ENCODE measurements at places on chromosomes 13 and 19.

- DNase-seq, result no peak
These were observed 5.3 kb downstream of the BTBD2 start for GRCh38 chr19:2010135-2010668.

DNA sequence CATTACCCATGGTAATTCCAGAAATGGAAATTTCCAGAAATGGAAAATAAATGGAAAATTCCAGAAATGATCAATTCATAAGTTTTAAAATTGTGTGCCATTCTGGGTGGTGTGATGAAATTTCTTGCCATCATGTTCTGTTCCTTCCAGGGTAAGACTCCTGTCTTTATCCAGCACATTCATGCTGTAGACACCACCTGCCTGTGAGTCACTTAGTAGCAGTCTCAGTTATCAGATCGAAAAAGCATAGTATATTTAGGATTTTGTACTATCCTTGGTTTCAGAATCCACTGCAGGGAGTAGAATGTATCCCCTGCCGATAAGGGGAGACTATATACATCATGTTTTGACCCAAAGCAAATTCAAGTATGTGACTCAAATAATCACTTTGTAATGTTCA is 26.7 kb upstream of the CSNK1A1L start:
- no peak for DNase-seq

- no peak for DNase-seq
These were observed 1.1 kb downstream of the DHRS12 start for GRCh38 chr13:51802631-51803418.

DNA sequence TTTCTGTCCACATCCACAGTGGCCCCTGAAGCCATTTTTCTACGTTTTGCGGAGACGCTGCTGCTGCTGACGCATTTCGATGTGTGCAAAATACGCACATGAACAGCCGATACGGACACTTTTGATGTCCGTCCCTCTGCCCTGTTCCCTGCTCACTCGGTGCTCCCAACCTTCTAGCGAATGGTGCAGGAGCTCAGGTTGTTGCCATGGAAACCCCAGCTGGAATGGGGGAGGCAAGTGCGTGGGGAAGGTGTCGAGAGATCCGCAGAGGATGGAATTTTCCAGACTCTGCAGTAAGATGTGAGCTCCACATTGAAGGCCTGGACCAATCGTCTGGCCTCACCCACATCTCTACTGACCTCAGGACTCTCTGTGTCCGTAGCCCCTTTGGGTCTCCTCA is 109.2 kb upstream of the USP29 start:
- DNase-seq, result no peak

DNA sequence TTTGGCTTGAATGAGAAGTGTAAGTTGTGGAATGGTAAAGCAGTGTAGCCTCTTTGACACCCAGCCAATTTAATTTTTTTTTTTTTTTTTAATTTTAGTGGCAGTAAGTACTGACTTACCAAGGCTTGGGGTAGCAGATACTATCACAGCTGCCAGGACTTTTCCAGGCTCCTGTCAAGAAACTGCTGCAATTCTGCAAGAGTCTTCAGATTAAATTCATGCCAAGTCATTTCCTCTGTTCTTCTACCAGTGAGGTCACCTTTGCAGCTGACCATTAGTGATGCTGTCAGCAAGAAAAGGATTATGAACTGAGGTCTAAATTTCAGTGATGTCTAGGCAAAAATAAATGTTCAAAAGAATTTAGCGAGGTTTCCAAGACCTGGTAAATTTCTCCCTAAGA is 91.2 kb downstream of the GGACT start:
- DNase-seq, result no peak

GRCh38 chr19:52778811-52779210 is 7.8 kb downstream of the ZNF600 start:
- DNase-seq, result no peak

DNA sequence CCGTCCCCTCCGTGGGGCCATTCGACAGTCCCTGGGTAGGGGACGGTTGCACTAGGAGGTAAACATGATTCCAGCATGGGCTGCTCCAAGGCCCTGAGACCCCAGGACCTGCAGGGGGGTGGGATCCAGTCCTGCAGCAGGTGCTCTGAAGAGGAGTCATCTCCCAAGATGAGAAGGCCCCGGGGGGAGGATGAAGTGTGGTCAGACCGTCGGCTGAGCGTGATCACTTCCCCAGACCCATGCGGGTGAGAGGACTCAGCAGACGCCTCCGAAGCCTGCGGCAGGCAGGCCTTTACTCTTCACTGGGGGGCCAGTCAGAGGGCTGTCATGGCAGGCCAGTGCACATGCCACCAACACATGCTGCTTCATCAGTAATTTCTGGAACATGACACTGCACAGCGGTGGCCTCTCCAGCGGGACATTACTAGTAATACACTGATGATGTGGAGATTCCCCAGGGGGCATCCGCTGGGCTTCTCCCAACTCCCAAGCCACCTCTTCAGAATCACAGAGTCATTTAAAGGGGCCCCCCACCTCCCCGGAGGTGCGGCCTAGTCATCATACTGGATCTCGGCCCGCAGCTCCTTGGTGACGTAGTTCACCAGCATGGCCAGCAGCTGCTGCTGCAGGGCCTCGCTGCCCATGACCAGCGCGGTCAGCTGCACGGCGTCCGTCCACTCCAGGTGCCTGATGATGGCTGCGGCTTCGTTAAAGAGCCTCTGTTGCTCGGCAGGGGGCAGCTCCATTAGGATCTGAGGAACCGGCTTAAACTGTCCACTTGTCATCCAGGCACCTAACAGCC is 12.7 kb downstream of the C19orf12 start:
- no peak for DNase-seq

GRCh38 chr19:33293255-33294057 is 8.9 kb downstream of the CEBPA start:
- no peak for DNase-seq

DNA sequence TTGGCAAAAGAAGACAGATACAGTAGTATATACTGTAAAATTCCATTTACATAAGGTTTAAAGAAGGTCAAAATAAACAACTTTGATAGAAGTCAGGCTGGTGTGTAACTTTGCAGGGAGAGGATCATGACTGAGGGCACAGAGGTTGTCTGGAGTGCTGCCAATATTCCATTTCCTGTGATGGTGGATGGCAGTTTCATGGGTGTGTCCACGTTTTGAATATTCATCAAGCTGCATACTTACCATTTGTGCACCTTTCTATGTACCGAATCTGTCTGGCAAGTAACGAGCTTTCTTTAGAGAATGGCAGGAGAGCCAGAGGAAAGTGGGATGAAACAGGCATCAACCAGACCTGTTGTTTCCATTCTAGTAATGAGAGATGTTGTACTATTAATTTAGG is 420.5 kb upstream of the HTR2A start:
- no peak for DNase-seq

- no peak for DNase-seq
These were observed 16.8 kb downstream of the SPART start for GRCh38 chr13:36329361-36329760.

DNA sequence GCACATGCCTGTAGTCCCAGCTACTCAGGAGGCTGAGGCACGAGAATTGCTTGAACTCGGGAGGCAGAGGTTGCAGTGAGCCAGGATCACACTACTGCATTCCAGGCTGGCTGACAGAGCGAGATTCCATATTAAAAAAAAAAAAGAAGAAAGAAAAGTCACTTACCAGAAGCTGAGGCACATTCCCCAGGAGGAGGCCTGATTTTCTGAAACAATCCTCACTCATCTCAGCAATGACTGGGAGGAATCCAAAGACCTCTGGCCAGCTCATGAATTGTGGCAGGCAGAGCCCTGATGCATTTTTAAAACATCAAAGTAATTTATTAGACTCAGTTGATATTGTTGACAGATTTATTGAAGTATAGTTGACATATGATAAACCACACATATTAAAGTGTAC is 206.3 kb downstream of the FOXO1 start:
- no peak for DNase-seq

DNA sequence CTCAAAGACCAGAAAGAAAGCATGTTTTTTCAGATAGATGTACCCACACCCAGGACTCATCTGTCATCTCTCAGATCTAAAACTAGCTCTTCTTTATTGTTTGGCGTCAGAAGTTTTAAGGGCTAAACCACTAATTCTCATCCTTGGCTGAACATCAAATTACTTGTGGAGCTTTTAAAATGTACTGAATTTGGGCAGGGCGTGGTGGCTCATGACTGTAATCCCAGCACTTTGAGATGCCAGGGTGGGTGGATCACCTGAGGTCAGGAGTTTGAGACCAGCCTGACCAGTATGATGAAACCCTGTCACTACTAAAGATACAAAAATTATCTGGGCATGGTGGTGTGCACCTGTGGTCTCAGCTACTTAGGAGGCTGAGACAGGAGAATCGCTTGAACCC is 47.4 kb downstream of the RCBTB2 start:
- DNase-seq, result no peak

DNA sequence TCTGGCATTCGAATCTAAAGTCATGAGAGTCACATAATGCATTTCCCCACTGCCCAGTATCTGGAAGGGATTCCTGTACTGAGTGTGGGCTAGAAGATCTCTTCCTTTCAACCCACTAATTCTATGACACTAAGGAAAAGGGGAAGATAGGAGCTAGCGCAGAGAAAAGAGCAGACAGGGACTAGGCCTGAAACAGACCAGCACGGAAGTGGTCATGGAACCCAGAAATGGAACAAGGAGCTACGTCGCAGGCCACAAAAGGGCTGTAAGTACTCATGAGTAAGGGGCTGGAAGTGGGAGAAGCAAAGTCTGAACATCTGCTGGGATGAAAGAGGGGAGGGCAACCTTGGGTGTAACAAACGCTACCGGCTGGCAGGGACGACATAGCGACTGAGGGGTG is 8.6 kb downstream of the ABCC4 start:
- DNase-seq, result no peak

DNA sequence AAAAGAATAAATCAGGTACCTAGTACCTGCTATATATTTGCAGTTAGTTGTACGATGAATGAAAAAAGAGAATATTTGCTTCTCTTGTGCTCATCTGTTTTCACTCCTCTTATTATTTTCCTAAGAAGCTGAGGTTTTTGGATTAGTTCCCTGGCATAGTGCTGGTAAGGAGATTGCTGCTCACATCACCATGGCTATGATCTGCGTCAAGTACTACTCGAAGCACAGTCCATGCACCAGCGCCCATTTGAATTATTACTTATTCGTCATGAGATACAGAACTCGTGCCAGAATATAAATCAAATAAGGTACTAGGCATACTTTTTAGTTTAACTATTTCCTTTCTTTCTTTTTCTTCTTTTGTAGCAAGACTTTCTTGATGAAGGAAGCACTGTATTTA is 7.1 kb downstream of the SERTM1 start:
- no peak for DNase-seq
